ENCODE measurements at places on chromosomes 4 and X.
A peak's percentile ranks its signal among the peaks of the same experiment; 100 is the strongest.

GRCh38 chr4:8033829-8034528 is 94.3 kb upstream of the AFAP1 start:
- no peak for DNase-seq

DNA sequence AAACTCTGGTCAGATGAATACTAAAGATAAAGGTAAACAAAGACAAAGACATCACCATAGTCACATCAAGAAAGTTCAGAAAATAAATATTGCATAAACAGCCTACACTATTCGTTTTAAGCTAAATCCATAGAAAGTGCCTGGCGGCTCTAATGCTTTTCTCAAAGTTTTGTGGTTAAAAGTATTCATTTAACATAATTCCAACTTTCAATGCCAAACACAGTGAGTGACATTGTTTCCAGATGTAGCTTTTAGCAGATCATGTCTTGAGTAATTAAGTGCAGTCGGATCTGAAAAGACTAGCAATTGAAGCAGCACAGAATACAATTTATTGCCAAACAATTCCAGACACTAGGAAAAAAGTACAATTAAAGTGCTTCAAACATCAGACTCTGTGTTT is 287.1 kb upstream of the ADGRL3 start:
- DNase-seq = no peak

DNA sequence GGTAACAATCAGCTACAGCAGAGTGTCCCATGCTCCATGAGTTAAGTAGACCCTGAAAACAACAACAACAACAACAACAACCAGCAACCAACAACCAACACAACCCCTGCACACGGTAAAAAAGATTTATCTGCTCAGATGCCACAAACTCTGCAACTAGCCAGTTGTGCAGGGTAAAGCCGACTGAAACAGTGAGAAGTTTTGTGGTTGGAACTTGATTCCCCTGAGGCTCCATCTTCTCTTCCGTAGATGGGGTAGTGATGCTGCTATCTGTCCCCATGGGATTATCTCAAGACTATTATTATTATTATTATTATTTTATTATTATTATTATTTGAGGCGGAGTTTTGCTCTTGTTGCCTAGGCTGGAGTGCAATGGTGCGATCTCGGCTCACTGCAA is 50.6 kb upstream of the RAPGEF2 start:
- DNase-seq = no peak

DNA sequence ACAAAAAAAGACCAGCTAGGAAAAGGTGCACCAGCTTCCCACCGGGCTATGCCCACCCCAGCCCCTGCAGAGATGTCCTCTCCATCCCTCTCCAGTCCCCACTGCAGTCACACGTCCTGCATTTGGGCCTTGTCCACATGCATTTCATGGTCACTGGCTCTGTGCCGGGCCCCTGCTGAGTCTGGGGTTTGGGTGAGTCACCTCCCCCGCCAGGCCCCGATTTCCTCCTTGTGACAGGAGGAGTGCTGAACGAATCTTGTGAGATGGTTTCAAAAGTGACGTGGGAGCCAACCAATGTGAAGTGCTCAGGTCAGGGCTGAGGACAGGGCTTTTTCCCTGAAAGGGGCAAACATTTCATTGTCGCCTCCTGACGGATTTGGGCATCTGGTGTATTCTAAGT is 7.1 kb downstream of the CPZ start:
- peak; percentile 72 for DNase-seq

DNA sequence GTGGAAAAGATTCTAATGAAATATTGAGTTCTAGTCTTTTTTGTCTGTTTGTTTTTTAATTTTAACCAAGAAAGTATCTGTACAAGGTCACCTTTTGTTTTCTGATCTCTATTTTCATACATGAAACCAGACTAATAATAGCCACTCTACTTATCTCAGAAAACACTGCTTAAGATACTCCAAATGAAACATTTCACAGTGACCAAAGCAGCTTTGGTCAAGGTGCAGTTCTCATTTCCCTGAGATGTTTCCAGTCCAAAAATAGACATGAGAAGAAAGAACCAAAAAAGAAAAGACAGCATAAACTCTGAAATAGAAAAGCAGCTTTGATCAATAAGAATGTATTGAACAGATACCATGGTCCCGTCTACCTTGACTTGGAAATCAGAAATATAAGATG is 782.8 kb downstream of the RAB28 start:
- DNase-seq = no peak

- DNase-seq = no peak
Measured at GRCh38 chr4:38011511-38012162, 51.4 kb downstream of the PTTG2 start.

GRCh38 chr4:17155486-17155885 is 257.0 kb upstream of the LDB2 start:
- DNase-seq = no peak

- no peak for DNase-seq
Measured at GRCh38 chr4:105495667-105496066, 21.8 kb upstream of the PPA2 start.

- DNase-seq = peak; percentile 58
Measured at GRCh38 chr4:6986781-6987587, 56.2 kb upstream of the TADA2B start.

- no peak for DNase-seq
Measured at GRCh38 chrX:76454456-76454927, 27.0 kb downstream of the MAGEE1 start.

- no peak for DNase-seq
Measured at GRCh38 chr4:161197912-161198311, 965.9 kb downstream of the FSTL5 start.
